ENCODE measurements at places on chromosomes 2 and 18. TPM values are rescaled to one million over a fixed set of nuclear protein-coding genes. Genes with fewer than 3 reads are reported as not detected.

The PARD3B gene
- 0.93 TPM for total RNA-seq

The AMER3 gene
- not detected for total RNA-seq

The ACVR1C gene
- 0.03 TPM for total RNA-seq

The MOGAT1 gene
- total RNA-seq: not detected

The DSG1 gene
- not detected for total RNA-seq

The TUBB8B gene
- not detected for total RNA-seq
